ENCODE measurements at places on chromosomes 5 and 9. TPM values are rescaled to one million over a fixed set of nuclear protein-coding genes. Genes with fewer than 3 reads are reported as not detected.

Gene HDAC3
- total RNA-seq = 85.7 TPM

DNA sequence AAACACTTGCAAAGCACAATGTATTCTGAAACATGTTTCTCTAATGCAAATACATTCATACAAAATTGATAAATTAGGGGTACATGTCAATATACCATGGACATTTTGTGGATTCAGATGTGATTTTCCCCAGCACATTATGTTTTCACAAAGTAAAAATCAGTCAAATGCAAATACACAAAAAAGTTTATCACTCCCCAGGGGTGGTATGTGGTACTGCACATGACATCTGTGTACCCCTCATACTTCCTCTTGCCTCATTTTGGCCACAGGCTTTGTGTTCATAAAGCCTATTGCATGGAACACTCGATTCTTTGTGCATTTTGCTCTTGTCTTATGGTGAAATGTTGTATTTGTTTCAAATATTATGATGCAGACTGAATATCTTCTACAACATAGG lies 116.8 kb upstream of the PDE4D start:
- DNase-seq = no peak

DNA sequence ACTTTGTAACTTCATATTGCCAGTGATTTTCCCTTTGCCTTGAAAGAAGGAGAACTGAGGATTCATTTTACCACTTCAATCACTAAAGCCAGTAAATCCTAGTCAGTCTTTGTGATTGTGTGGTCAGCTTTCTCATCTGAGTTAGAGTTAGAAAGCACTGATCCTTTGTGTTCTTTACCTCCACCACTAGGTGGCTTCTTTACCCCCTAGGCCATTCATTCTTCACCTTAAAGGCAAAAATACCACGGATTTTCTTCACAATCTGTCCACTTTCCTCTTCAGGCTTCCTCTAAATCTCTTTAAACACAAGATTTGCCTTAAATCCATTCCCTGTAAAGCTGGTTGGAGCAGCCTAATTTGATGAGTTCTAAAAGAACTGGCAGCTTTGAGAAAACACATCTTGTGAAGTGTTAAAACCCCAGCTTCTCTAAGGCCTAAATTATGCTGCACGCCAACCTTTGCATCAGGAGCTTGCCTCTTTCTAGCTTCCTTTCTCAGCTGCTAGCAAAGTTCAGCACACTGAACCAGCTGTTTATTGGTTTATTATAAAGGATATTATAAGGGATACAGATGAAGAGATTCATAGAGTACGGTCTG lies 20.4 kb downstream of the BDP1 start:
- peak; percentile 35 for DNase-seq

GRCh38 chr5:58380655-58381054 lies 79.2 kb downstream of the PLK2 start:
- DNase-seq = no peak

- no peak for DNase-seq
Measured at GRCh38 chr5:177346820-177347219, 4.6 kb downstream of the LMAN2 start.

Gene FABP6
- not detected for total RNA-seq

GRCh38 chr5:93415819-93416218 lies 165.2 kb downstream of the NR2F1-AS1 start:
- no peak for DNase-seq

DNA sequence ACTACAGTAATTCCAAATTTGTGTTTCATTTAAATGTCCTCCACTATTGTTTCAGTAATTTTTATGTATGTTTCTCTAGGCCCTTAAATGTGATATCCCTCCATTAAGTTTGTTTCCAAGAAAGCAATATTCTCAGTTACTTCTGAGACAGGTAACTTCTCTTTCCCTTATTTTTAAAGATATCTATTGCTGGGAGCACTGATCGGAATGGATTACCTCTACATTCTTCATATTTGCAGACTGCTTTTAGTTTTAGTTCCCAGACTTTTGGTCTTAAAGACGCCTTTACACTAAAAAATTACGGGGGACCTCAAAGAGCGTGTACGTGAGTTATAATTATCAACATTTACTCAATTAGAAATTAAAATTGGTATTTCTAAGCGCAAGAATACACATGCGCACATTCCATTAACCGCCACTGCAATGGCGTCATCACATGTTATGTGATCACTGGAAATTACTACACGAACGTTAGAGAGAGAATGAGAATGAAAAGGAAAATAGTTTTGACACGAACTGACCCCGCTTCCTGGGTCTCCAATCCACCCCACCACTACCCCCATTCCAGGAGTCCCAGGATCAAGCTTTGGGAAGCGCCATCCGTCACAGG lies 519 bp upstream of the RAD50 start:
- no peak for DNase-seq

- DNase-seq = no peak
Measured at GRCh38 chr5:103561685-103562452, 720 bp downstream of the NUDT12 start.

- no peak for DNase-seq
Measured at GRCh38 chr9:108620767-108621166, 235.0 kb downstream of the ACTL7B start.

- DNase-seq = no peak
Measured at GRCh38 chr9:116733010-116733641, 46.0 kb downstream of the TRIM32 start.

DNA sequence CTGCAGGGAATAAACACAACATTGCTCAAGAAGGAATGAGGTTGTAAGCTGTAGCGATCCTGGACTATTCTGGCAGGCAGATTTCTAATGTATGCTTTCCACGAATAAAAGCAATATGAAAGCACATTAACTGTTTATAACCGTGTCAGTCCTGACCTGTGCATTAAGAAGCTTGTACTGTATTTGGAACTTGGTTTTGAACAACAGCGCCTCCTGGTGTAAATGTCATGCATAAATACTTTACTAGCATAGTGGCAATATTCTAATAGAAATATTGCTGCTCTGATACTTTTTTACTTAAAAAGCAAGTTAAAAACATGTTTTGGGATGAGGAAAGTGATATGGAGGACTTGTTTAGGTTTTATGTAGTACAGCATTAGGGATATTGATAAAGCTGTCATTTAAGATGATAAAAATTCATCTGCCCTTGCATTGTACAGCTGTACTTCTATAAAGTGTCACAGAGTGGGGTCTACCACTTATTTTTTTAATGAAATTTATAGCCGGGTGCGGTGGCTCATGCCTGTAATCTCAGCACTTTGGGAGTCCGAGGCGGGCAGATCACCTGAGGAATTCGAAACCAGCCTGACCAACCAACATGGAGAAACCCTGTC lies 70.7 kb upstream of the GNE start:
- DNase-seq = no peak

Gene FREM1
- total RNA-seq = 0.05 TPM

- no peak for DNase-seq
Measured at GRCh38 chr9:126754436-126755316, 50.2 kb upstream of the ZBTB43 start.

DNA sequence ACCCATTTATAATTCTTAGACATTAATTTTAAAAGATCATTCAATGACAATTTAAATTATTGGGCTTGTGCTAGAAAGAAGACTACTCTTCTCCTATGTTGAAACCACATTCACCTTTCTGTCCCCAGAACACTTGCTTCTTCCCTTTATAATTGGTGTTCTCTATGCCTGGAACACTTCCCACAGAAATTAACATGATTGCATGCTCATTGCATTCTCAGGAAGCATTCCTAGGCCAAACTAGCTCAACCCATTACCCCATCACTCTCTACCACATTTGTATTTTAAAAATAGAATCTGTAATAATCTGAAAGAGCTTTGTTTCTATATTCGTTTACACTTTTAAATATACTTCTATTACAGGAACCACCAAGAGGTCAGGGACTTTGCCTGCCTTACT lies 184.7 kb downstream of the MEF2C start:
- no peak for DNase-seq

DNA sequence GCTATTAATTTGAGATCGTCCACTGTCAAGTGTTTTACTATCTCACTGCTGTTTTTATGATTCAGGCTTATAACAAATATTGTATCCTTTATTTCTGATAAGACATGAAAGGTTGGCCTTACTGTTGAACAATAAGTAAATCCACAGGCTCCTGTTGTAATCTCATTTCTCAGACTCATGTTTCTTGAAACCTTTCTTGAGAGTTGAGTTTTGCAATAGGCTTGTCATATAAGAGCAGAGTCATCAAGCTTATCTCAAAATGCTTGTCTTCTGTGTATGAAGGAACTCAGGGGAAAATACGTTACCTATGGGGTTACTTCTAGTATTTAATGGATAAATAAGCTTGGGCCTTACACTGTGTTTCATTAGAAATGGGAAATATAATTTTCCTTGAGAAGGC lies 9.2 kb upstream of the TLX3 start:
- no peak for DNase-seq

DNA sequence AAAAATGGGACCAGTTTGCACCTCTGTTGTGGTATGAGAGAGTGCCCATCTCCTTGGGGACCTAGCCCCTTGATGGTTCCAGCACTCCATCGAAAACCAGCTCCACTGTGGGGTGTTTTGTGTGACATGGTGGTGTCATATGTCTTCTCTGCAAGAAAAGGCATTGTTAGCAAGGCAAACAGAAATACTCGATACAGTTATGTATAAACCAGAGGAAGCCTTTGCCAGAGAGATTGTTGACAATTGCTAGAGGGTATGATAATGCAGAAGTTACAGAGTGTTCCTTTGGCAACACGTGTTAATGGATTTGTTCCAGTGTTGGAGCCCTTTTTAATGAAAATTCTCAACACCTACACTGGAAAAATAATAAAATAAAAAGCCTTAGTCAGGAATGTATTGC lies 270.4 kb upstream of the DMRT1 start:
- no peak for DNase-seq

Gene ARID3C
- total RNA-seq = 0.77 TPM

Gene CBY3
- total RNA-seq = not detected

Gene EIF4EBP3
- 9.4 TPM for total RNA-seq

Gene TLR4
- total RNA-seq = 2.2 TPM

Gene CNTNAP3
- total RNA-seq = not detected

DNA sequence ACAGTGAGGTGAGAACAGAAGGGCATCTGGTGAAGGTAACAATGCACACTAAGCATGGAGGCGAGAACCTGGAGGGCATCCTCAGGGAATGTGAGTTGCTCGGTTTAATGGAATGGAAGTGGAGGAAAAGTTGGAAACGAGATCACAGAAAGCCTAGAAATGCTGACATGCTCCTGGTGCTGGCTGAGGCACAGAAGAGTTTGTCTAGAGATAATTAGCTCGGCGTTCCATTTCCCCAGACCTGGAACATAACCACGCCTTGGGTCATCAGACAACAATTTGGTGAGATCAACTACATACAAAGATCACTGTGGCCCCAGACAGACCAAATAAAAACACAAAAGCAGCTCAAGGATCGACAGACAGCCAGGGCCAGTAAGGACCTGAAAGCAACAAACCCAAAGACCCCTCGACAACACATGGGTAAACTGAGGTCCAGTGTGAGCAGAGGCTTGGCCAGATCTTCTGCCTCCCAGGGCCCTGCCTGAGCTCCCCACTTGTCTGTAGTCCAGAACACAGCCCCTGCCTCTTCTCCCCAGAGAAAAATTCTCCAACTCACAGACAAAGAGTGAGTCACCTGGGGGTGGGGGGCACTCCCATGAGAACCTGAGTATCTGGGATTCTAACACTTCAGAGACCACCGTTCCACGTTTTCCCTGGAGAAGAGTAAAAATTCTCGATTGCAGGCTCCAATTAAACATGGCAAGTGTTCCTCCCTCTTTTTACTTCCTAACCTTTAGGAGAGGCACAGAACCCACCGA lies 52.5 kb downstream of the SHB start:
- DNase-seq = no peak

Gene RNF224
- not detected for total RNA-seq

- no peak for DNase-seq
Measured at GRCh38 chr5:59756373-59757035, 137.0 kb downstream of the PDE4D start.

Data from natural killer cell (primary cell).